ENCODE measurements at places on chromosomes 4 and X.
A peak's percentile ranks its signal among the peaks of the same experiment; 100 is the strongest.

- DNase-seq = peak; percentile 13
Observed at GRCh38 chrX:128781506-128781905, 729.3 kb upstream of the ACTRT1 start.

- no peak for DNase-seq
Observed at GRCh38 chr4:336099-336892, 1.3 kb upstream of the ZNF141 start.

- no peak for DNase-seq
Observed at GRCh38 chr4:174425669-174426068, 96.6 kb downstream of the HPGD start.

GRCh38 chrX:153519569-153520286 lies 2.3 kb downstream of the ATP2B3 start:
- no peak for DNase-seq

GRCh38 chrX:18291006-18291545 lies 63.4 kb downstream of the SCML2 start:
- DNase-seq = no peak

- DNase-seq = no peak
Observed at GRCh38 chr4:8326206-8326605, 56.7 kb downstream of the HTRA3 start.

- no peak for DNase-seq
Observed at GRCh38 chrX:93242897-93243296, 430.5 kb downstream of the NAP1L3 start.

DNA sequence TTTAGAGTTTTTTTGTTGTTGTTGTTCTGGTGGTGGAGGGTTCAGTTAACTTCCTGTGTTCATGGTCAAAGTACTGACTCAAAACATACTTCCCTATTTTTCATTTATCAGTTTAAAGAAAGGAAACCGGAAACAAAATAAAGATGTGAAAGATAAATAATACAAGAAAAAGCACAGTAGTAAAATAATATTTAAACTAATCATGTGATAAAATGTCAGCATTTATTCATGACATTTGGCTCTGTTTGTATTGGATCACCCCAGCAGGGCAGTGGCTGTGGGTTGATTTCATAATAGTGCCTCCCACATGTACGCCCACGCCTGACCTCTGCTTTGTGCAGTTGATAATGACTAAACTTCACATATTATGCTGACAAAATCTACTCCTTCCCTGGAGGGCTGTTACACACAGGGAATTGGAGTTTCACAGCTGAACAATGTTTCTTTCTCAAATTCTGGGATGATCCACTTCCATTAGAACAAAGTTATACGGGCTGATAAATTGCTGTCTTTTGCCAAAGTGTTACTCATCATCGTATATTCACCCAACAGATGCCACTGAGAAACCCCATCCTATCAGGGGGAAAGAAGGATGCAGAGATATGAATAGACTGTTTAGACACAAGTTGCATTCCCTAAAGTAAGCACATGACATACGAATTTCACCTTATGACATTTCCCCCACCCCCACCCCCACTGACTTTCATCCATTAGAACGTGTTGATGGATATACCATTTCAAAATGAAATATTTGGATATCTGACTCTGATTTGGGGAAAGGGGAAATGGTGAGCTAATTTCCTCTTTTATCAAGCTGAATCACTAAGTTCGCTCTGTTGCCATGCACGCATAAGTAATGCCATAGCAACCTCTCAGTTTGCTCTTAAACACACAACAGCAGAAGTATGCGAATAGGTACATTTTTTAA lies 48.3 kb downstream of the AMELX start:
- DNase-seq = peak; percentile 4

- DNase-seq = no peak
Observed at GRCh38 chrX:52585892-52586291, 68.8 kb downstream of the SSX7 start.

DNA sequence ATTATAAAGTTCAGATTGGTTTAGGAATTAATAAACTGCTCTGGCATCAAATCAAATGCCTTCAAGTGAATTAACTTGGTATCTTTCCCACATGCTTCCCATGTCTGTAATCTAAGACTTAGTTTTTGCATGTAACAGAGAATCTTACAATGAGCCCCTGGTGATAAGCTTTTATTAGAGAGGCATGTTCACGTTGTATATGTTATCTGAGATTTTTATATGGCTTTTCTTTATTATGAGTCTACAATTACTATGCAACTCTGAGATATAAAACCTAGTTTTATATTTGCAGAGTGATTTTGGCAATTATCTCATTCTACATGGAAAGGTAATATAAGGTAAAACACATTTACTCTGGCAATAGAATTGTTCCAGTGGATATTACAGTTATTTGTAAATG lies 1578.4 kb upstream of the IGFBP7 start:
- no peak for DNase-seq

DNA sequence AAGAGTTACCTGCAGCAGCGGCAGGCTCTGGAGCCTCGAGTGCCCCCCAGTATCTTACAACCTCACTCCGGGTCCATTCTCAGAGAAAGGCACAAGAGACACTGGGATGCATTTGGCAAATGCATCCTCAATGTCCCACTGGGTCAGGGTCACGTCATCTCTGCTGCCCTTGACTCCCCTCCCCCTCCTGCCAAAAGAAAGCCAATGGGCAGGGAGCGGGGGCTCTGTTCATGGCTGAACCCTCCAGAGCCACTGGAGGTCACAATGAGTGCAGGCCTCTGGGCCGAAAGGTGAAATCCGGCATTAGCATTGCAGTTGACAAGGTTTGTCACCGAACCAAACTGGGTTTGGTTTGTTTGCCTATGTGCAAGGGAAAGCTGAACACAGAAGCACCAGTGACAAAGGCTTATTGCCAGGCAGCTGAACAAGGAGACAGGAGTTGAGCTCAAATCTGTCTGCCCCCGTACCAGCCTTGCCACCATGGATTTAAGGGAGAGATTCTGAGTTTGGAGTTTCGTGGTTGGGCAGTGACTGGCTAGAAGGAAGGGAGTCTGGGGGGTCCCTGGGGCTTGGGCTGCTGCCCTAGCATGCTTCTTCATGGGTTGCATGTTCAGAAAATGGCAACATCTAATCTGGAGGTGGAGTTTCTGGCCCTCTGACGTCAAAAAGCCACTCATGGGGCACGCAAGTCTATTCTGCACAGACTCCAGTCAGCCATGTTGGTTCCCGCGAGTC lies 64.3 kb downstream of the HTRA3 start:
- DNase-seq = no peak

- no peak for DNase-seq
Observed at GRCh38 chr4:122603156-122603574, 17.7 kb downstream of the IL21 start.

GRCh38 chrX:87063642-87064041 lies 454.0 kb upstream of the KLHL4 start:
- no peak for DNase-seq

All from CD4-positive, alpha-beta T cell treated with Interleukin-12 subunit alpha and Interleukin-12 subunit beta, for 1 hour (primary cell).